ENCODE measurements at places on chromosomes 11 and 22.

- no peak for DNase-seq
Observed at GRCh38 chr22:46596819-46597218, 23.4 kb upstream of the GRAMD4 start.

- DNase-seq = no peak
Observed at GRCh38 chr22:50206599-50206998, 5.8 kb downstream of the SELENOO start.

GRCh38 chr11:96486890-96487611, 97.2 kb downstream of the JRKL start:
- no peak for DNase-seq

DNA sequence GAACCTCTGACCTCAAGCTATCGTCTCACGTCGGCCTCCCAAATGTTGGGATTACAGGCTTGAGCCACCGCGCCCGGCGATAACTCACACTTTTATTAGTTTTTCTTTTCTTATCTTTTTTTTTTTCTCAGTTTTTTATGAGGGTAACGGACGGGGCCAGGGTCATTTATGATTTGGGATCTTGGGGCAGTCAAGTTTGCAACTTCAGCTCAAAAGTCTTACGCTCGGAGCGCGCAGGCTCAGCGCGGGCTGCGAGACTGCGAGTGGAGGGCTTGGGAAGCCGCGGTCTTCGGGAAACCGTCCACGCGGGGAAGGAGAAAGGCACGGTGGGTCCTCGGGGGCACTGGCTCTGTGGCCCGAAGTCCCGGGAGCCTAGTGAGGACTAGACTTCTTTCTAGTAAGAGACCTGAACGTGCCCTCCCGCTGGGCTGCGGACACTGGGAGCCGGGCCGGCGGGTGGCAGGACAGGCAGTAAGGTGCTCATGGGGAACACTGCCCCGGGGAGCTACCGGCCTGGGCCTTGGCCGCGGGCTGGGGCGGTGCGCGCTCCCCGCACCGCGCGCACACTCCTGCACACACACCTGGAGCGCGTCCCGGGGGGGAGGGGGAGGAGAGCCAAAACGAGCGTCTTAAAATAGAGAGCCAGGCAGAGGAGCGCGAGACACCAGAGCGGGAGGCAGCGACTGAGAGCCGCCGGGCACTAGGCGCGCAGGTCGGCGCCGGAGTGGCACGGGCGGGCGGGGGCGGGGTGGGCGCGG, 476 bp upstream of the BARX2 start:
- no peak for DNase-seq

- no peak for DNase-seq
Observed at GRCh38 chr11:10606536-10607208, 38.2 kb upstream of the LYVE1 start.

- DNase-seq = no peak
Observed at GRCh38 chr11:12051287-12051662, 42.8 kb upstream of the DKK3 start.
